ENCODE measurements at places on chromosomes 2 and 18. TPM values are rescaled to one million over a fixed set of nuclear protein-coding genes. Genes with fewer than 3 reads are reported as not detected.

The NEDD4L gene
- 7.4 TPM for total RNA-seq

The SH3BP4 gene
- 15.4 TPM for total RNA-seq

The NYAP2 gene
- total RNA-seq = not detected

The AMER3 gene
- total RNA-seq = not detected

The QPCT gene
- 44.5 TPM for total RNA-seq

The STARD6 gene
- not detected for total RNA-seq

The C2orf81 gene
- 0.30 TPM for total RNA-seq

The LINC00305 gene
- total RNA-seq = not detected

The LDLRAD4 gene
- total RNA-seq = 4.1 TPM

The FBLN7 gene
- total RNA-seq = 0.30 TPM

The MEX3C gene
- total RNA-seq = 60.0 TPM

The APCDD1 gene
- total RNA-seq = not detected

The GPBAR1 gene
- not detected for total RNA-seq

The CNTNAP5 gene
- not detected for total RNA-seq

The LCT gene
- not detected for total RNA-seq

The DLGAP1 gene
- not detected for total RNA-seq

The REL gene
- total RNA-seq = 3.9 TPM

The DSG1 gene
- total RNA-seq = not detected

The GALNT5 gene
- total RNA-seq = 71.3 TPM

The CRYBA2 gene
- total RNA-seq = not detected

The CPO gene
- total RNA-seq = not detected

The AAK1 gene
- total RNA-seq = 36.5 TPM

The HES6 gene
- 1.2 TPM for total RNA-seq

The CFAP65 gene
- not detected for total RNA-seq
